ENCODE measurements at places on chromosomes 5 and 9.
A peak's percentile ranks its signal among the peaks of the same experiment; 100 is the strongest.

DNA sequence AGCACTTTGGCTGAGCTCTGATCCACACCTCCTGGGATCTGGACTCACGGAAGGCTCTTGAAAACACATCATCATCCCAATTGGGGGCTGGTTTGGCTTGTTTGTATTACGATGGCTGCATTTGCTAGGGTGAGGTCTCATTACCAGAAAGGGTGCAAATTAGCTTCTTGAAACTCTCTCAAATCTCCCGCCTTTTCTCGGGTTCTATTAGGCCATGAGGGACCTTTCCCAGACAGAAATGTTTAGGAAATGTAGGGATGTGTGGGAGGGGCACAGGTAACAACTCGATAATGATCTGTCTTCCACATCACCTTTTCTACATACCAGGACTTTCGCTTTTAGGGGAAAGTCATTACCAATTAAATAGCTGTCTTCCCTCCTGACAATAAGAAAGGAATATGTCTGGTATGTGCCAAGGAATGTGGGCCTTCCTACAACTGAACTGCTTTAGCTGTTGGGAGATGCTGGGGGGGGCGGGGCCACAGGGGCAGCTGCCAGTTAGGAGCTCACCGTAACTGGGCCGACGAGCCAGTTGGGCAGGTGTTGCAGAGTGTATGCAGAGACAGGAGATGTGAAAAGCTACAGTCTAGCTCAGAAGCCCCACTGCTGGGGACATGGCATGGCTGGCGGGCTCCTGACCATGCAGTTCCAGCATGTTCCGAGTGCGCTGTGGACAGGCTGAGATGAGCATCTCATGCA is 71.2 kb downstream of the AK8 start:
- DNase-seq = no peak

- DNase-seq = no peak
These were observed 136.1 kb downstream of the TMEM38B start for GRCh38 chr9:105830461-105830860.

DNA sequence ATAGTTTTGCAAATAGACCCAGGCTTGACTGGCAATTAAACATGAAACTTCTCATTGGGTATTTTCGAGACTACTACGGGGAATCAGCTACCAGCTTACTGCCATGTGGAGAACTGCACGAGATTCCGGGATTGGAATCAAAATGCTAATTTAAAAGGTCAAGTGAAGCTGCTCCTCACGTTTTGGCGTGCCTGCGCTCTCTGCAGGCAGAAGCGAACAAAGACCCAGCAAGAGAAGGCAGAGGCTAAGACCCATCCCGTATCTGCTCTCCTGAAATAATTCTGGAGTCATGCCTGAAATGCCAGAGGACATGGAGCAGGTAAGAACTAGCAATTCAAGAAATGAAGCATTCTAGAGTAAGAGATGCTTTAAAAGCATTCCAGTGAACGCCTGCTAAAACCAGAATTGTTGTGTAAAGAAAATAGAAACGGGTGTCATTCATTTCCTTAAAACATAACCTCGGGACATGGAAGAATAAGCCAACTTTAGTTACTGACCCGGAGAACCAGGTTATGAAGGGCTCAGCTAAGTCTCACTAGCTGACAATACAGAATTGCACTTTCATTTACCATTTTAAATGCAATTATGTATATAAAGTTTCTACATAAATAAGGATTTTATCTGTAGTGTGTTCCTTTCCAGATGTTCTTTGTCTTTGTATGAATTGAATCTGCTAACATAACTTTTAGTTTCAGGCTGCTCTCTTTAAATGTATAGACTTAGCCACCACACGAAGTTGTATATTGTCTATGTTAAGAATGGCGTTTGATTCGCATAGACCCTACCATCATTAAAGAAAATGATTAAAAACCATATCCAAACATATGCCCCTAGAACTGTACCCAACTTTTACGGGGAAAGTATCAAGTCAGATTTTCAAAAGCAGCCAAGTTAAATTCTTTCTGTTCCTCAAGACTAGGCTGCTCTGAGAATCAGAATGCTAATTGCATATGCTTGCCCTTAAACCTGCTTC is 2.0 kb upstream of the MAT2B start:
- peak; percentile 76 for DNase-seq

DNA sequence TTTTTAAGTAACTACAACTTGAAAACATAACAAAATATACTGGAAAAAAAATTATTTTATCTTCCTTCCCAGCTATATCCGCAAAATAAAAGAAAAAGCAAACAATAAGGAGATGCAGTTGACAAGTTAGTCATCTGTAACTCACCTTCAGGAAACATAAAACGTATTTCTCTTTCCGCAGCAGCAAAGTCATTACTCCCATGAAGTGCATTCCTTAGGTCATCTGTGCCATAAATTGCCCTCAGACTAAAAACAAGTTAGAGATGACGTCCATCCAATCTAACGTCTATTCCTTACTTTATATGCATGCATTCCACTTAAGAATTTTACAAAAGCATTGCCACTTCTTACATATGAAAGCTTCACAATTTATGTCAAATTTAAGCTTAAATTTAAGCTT is 10.9 kb downstream of the NME5 start:
- no peak for DNase-seq

- peak; percentile 67 for DNase-seq
These were observed 357.6 kb upstream of the RPS23 start for GRCh38 chr5:82635561-82636288.

All from A549 (cell line).